ENCODE measurements at places on chromosomes 1 and 21.

GRCh38 chr21:38083535-38083934 is 167.3 kb upstream of the KCNJ6 start:
- DNase-seq = no peak

GRCh38 chr1:206505702-206506355 is 1.5 kb upstream of the RASSF5 start:
- no peak for DNase-seq

DNA sequence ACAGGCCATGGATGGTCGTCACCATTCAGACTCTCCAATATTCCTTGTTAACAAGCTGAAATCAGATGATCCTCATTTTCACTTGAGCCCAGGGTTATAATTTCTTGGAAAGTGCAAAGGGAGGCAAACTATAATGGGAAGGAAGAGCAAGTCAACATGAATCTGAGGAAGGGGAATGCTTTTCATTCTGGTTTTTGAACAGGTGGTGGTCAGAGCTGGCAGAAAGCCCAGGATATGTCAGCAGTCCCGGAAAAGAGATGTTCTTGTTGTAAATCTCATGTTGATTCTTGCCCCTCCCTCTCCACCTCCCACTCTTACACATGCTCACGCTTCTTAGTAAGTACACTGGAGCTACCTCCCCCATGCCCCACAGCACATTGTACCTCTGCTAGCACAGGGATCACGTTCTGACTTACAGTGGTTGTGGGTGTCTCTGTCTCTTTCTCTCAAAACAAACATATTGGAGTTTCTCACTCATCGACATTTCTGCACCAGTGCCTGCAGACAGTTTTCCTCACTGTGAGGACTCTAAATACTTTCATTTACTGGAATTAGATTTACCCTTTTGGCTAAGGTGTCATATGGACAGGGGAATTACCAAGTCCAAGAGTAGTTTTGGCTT is 77.6 kb downstream of the XCL2 start:
- peak; percentile 17 for DNase-seq

DNA sequence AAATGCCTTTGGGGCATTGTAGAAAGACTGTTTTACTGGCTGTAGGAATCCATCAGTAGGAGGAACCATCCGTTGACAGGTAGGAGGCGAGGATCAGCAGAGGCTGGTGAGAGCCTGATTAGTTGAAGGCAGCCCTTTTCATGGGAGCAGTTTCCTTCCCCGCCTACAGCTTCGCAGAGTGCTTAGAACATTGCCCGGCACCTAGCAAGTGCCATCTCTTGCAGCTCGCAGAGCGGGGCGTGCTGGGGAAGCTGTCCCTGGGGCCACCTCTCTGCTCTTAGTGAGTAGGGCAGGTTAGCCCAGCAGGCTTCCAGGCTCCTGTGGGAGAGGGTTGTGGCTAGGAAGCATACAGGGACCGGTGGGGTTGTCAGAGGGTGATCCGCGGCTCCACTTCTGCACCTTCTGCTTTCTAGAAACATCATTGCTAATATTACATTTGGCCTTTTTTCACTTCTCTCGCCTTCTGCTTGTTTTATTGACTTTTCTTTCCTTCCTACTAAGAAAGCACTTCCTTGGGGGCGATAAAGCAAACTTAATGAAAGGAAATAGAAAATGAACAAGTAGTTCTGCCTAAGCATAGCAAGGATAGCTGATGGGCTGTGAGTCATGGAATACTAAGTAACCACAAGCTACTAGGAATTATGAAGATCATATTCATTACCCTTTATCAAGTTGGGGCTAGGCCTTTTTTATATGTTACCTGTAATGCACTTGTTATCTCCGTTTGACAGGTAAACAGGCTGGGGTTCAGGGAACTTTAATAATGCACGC is 176.7 kb downstream of the GALNT2 start:
- peak; percentile 14 for DNase-seq

DNA sequence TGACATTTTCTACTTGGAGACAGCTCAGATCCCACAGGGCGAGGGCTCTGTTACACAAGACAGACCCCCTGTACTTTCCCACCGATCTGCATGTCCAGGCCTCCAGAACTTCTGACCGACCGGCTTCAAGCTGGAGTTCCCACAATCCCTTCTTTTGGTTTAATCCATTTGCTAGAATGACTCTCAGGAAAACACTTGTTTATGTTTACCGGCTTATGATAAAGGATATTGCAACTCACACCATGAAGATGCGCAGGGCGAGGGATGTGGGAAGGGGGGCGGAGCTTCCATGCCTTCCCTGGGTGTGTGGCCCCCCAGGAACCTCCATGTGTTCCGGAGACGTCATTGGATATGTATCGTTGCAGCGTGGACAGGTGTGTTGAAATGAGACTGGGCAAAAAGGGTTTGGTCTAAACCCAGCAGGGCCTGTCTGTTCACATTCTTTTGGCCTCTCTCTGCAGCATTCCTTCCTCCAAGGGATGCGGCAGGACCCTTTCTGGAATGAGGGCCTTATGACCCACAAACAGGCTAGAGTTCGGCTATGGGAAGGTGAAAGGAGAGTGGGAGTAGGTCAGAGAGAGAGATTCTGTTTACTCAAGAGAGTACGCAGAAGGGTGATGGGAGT is 7.5 kb upstream of the IGSF5 start:
- no peak for DNase-seq

- DNase-seq = no peak
Observed at GRCh38 chr21:37842163-37842919, 73.9 kb downstream of the KCNJ6 start.
